NT2/D1 (cell line): ENCODE measurements at places on chromosomes 5 and 9.

DNA sequence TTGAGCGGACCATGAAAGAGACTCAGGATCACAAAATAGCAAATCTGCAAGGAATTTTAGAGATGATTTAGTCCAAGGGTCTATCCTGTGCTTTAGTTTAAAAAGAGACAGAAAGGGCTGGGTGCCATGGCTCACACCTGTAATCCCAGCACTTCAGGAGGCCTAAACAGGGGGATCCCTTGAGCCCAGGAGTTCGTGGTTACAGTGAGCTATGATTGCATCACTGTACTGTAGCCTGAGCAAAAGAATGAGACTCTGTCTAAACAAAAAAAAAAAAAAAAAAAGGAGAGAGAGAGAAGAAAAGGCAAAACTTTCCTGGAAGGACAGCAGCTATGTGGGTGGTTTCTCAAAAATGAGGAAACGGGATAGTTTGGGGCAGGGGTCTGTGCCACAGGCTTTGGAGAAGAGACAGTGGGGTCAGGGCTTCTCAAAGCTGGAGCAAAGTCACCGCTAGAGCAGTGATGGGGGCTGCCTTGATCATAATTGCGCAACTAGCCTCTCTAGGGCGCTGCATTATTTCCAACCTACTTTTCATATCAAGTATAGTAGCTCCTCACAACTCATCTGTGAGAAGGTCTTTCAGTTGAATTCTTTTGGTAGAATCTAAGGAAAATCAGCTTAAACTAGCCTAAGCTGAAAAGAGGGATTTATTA, 8.5 kb upstream of the ANKH start:
- DNase-seq, result no peak

DNA sequence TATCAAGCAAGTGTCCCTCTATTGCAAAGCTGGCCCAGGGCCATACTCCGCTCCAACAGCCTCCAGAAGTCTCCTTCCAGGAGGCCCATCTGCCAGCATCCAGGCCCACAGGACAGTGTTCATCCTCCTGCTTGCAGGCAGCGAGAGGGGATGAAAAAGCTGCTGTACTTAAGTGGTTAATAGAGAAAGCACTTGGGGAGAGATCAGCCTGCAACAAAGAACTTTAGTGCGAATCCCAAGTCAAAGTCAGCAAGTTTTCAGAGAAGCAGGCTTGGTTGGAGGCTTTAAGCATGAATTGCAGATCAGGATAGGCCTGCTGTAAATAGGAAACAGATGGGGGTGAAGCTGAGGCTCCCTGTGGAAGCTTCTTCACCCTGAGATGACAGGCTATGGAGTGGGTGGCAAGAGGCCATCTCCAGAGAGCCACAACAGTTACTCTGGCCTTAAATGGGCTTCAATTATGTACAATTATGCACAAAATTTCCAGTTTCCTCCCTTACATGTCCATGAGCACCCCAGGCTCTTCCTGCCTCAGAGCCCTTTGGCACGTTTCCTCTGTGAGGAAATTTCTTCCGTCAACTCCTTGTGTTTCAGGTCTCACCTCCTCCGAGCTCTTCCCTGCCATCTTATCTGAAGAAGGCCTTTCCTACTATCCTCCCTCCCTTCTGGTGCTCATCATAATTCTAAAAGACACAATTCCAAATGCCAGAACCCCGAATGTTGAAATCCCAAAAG, 98.0 kb upstream of the NR3C1 start:
- DNase-seq, result no peak

GRCh38 chr9:13143281-13143680, 136.2 kb downstream of the MPDZ start:
- no peak for DNase-seq

DNA sequence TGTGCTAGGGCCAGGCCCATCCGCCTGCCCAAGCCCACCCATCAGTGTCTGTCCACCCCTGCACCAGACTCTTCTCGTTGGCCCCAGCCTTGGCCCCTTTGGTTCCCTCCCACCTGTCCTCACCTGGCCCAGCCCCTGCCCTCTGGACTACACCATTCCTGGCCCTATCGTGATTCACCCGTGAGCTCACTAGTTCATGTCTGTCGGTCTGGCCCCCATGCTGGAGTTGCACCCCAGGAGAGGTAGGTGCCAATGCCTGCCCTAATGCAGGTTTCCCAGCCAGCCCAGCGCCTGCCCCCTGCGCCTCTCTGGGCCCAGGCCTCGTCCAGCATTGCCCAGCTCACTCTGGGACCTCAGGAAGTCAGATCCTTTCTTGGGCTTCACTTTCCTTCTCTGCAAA, 115.4 kb upstream of the LMX1B start:
- DNase-seq, result no peak

- no peak for DNase-seq
These were observed 441.8 kb upstream of the TLE4 start for GRCh38 chr9:79129865-79130480.

GRCh38 chr9:104209387-104209786, 115.3 kb downstream of the SMC2 start:
- no peak for DNase-seq

DNA sequence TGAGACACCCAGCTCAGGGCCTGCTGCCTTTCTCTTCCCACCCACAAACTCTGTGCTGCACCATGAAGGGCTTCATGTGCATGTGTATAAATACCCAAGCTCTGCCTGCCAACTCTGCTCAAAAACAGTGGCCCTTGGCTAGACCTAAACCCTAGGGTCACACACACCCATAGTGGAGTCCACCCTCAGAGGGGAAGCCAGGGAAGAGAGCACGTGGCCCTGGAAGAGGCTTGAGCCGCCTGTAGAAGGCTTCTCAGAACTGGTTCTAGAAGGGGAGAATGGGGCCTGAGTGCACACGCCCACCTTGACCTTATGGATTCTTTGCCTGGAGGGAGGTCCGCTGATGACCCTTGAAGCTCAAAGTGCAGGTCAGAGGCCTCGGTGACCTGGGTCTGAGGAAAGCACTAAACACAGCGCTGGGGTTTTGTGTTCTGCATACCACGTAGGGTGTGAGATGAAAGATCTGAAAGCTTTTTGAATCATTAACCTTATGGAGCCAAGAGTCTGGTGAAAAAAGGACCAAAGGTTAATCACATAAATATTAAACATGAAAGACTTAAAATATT, 60.6 kb downstream of the CYFIP2 start:
- DNase-seq, result no peak

GRCh38 chr9:127396253-127396807, 639 bp upstream of the SLC2A8 start:
- no peak for DNase-seq

DNA sequence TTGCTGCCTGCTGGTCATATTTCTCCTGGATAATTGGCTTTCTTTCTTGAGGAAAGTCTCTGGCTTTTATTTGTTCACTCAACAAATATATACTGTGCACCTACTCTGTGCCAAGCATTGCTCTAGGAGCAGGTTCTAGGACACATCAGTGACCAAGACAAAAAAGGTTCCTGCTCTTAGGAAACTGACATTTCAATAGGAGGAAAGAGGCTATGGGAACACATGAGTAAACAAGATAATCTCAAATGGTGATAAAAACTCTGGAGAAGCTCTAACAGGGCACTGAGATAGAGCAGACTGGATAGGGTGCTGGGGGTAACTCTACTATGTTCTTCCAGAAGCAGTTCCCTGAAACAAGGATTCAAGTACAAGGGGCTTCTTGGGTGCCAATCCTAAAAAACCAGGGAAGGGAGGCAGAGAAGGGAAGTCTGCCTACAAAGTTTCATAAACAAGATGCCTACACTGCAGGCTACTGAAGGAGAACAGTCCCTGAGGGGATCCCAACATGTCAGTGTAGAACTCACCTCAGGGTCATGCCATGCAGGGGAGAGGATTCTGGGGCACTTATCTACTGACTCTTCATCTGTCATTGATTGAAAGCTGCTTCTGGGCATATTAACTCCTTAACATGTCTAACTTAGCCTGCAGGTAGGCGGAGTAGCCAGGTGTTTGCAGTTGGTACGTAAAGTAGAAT, 181.3 kb downstream of the GRIA1 start:
- DNase-seq, result no peak

- DNase-seq, result no peak
These were observed 152.5 kb downstream of the RNF180 start for GRCh38 chr5:64318175-64318574.

GRCh38 chr5:123951582-123951977, 439.6 kb downstream of the CSNK1G3 start:
- no peak for DNase-seq

GRCh38 chr5:73815631-73816030, 189.6 kb downstream of the ARHGEF28 start:
- no peak for DNase-seq

GRCh38 chr5:17103461-17103860, 114.0 kb upstream of the BASP1 start:
- no peak for DNase-seq

DNA sequence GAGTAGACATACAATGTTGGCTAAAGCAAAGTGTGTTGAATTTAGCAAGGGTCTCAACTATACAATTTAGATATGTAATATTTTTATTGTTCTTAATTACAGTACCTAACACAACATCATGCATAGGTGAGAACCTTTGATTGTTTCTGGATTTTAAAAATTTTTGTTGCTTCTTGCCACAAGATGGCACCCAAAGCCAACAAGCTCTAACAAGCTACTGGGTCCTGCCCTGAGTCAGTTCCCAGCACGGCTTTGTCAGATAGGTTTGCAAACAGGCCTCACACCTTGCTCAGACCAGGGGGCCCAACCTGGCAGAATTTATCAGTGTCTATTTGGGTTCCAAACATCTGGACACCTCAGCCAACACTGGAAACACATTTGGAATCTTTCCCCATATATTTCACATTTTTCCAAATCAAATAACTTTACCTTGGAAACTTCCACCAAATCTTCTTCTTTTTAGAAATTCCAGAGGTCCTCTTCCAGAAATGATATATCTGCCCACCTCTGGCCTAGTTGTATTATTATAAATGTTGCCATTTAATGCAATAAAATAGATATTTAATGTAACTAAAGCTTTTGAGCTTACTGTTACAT, 49.5 kb upstream of the EGFLAM start:
- DNase-seq, result peak; percentile 27

GRCh38 chr5:137847687-137848086, 20.0 kb upstream of the MYOT start:
- no peak for DNase-seq

DNA sequence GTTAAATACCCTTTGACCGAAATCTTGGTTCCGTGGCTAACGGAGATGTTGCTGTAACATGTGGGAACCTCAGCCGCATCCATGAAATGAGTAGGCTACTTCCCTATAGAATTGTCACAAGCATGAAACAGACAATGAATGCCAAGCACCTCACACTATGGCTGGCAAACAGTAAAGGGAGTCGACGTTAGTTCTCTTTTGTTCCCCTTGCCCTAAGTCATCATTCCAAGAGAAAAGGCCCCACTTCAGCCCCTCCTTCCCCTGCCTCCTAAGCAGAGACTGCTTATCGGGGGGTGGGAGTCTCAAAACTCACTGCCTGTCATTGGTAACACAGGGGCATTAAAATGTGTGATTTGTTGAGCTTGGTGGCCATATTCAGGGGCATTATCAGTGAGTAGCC, 159.6 kb downstream of the MAPKAP1 start:
- peak; percentile 30 for DNase-seq

GRCh38 chr9:92486371-92486770, 4.1 kb upstream of the ASPN start:
- DNase-seq, result no peak

GRCh38 chr9:127444283-127444920, 6.8 kb downstream of the RPL12 start:
- no peak for DNase-seq

DNA sequence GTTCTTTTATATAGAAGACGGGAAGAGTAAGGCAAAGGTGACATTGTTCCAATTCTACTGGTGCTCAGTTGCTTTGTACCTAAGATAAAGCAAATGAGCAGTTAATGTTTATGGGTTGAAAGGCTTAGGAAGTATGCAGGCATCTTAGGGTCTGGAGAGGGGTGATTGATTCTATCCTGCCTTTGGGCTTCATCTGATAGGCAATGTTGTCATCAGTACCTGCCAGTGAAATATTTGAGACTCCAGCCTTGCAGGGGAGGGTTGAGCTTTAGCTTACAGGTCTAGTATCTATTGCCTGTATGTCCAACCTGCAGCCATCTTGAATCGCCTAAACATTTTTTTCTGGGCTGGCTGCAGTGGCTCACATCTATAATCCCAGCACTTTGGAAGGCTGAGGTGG, 13.8 kb upstream of the CTSV start:
- DNase-seq, result no peak

GRCh38 chr9:14441976-14442651, 128.2 kb upstream of the NFIB start:
- peak; percentile 44 for DNase-seq

- DNase-seq, result no peak
These were observed 48.4 kb downstream of the SECISBP2 start for GRCh38 chr9:89366711-89367110.

DNA sequence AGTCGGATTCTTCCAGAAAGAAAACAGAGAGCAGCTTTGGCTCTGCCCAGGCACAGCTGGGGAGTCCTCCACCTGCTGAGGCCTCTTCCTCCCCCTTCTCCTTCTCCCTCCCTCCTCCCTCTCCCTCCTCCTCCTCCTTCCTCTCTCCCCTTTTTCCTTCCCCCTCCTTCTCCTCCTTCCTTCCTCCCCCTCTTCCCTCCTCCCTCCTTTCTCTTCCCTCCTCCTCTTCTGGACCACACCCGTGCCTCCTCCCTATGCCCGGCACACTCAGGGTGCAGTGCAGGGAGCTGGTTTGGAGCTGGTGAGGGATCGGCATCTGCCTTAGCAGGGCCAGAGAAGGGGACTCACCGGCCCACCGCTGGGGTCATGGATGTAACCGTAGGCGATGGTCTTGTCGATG, 30.2 kb downstream of the DBH start:
- DNase-seq, result no peak

- no peak for DNase-seq
These were observed 76.7 kb downstream of the FAM170A start for GRCh38 chr5:119706049-119706448.

GRCh38 chr5:68306361-68307014, 90.9 kb downstream of the PIK3R1 start:
- no peak for DNase-seq
